Stimulated activated CD4-positive, alpha-beta T cell treated with anti-CD3 and anti-CD28 coated beads, Interleukin-15, amount 100 ng/mL, for 1 hour (primary cell): ENCODE measurements at places on chromosomes 2 and 18.

- no peak for DNase-seq
Observed at GRCh38 chr2:39202639-39203369, 41.0 kb downstream of the CDKL4 start.

DNA sequence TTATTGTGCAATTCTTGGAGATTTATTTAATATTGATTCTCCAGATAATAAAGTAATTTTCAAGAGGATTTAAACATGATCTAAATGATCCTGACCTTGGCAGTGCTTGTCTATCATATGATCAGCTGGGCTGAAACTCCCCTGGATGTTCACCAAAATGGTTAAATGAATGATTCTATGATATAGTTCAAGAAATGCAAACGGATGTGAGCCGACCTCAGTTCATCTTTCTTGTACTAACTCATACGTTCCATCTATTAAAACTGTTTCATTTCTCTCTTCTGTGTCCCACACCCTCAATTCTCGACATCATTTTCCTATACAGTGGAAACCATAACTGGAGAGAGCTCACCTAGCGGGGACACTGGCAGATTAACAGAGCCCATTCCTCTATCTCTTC, 281.7 kb upstream of the CCDC68 start:
- no peak for DNase-seq

GRCh38 chr2:235165631-235166030, 213.8 kb downstream of the SH3BP4 start:
- no peak for DNase-seq

DNA sequence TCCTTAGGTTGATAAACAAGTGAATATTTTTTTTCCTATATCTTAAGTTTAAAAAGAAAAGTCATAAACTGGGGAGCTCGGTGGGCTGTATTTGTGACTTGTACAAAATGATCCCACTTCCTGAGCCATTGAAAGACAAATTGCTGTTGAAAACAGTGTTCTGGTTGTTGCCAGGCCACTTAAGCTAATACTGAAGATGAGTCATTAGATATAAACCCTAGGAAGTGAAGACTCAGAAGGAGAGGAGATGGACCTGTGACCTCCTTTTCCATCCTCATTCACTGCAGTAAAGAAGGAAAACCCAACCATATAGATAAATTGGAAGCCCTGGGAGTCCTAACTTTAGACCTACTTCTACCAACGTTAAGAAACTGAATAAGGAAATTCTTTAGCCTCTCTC, 46.2 kb upstream of the SERPINE2 start:
- no peak for DNase-seq

DNA sequence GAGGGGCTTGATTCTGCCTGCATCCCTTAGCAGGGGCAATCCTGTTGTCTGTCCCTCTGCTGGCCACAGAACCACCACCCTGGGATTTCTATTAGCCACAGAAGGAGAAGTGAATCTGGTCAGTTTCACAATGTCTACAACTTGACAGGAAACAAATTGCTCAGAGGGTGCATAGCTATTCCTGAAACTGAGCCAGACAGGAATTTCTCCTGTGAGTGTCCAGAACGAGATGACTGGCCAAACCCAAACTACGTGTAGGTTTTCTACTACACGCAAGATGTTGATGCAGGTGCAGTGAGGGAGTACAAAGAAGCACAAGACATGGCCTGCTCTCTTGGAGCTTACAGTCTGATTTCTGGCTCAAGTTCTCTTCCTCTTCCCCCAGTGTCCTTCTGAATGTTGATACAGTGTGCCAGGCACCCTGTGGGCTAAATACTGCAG, 201.9 kb downstream of the CLIP4 start:
- no peak for DNase-seq

DNA sequence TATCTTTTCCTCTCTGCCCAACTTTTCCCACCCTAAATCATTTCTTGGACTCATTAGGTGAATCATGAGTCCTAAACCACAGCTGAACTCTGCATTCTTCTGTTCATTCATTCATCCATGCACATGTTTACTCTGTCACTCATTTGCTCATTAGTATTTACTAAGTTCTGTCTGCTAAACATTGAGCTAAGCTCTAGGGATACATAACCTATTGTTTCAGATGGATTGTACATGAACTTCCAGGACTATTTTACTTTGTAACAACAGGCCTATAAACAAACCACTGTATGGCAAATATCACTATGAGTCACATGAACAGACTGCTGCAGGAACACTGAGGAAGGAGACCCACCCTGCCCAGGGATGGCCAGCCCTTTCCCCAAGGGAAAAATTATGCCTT, 14.6 kb upstream of the DYNC2LI1 start:
- no peak for DNase-seq

- DNase-seq, result no peak
Observed at GRCh38 chr2:26521054-26521912, 43.4 kb upstream of the OTOF start.

GRCh38 chr2:20451761-20452499, 5.1 kb downstream of the RHOB start:
- DNase-seq, result no peak
